Mammary epithelial cell (primary cell): ENCODE measurements at places on chromosomes 7 and 10. TPM values are rescaled to one million over a fixed set of nuclear protein-coding genes. Genes with fewer than 3 reads are reported as not detected.

- no peak for DNase-seq
These were observed 158.0 kb downstream of the C7orf25 start for GRCh38 chr7:42753811-42754363.

The WEE2 gene
- total RNA-seq: not detected in 2 replicates

The SLC16A9 gene
- under 0.01 TPM for total RNA-seq

DNA sequence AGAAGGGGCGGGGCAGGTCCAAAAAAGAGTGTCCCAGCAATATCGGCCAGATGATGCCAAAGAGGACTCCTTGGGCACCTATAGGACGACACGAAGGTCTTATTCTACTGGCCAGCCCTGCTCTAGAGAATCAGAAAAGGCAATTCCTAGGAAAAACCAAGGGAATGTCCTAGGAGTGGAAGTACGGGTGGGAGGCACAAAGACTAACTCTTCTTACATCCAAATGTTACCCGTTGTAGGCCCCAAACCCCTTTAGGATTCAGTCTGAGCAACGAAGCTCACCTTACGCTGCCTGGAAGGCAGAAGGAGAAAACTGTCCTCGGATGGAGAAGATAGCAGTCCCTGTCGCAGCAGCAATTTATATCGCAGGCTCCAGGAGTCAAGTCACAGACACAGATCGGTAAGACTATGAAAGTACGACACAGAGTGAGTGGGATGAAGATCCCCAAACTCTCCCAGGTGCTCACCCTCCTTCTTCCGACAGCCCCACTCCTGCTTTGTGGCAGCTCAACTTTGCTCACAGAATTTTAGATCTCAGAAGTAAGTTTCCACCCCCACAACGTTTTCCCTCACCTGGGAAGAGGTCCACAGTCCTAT, 558 bp downstream of the TCTN3 start:
- DNase-seq: peak; percentile 9

- no peak for DNase-seq
These were observed 124.9 kb downstream of the CLEC2L start for GRCh38 chr7:139648391-139648861.

The TFPI2 gene
- 360 and 608 TPM in 2 replicates for total RNA-seq

The MYPN gene
- total RNA-seq: 3.0 TPM

GRCh38 chr10:42956045-42956444, 120.8 kb upstream of the RET start:
- DNase-seq: no peak

The SUGCT gene
- total RNA-seq: 128 and 138 TPM in 2 replicates

The SKIDA1 gene
- 1.5 TPM for total RNA-seq

The SPDYE9 gene
- 0.17 TPM for total RNA-seq

GRCh38 chr10:8628351-8628750, 573.9 kb downstream of the GATA3 start:
- DNase-seq: peak; percentile 71

- no peak for DNase-seq
These were observed 16.7 kb upstream of the SYPL1 start for GRCh38 chr7:106128836-106129235.

The UCN3 gene
- not detected in 2 replicates for total RNA-seq

The FOXI2 gene
- not detected for total RNA-seq

- no peak for DNase-seq
These were observed 17.1 kb downstream of the CCNY start for GRCh38 chr10:35353395-35353794.

DNA sequence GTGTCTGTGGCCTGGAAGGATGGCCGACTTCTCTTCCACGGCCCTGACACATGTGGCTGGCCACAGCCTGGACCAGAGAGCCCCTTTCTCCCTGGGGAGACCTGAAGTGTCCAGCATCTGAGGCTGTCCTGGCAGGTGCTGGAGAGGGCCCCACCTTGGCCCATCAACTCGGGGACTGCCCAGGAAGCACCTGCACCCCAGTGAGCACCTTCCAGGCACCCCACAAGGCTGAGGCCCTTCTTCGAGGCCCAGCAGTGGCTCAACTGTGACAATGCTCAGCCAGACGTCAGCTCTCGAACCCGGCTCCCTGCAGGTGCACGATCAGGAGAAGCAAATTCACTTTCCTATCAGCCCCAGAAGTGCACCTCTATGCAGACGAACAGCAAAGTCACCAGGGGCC, 24.3 kb downstream of the RGS10 start:
- DNase-seq: no peak

DNA sequence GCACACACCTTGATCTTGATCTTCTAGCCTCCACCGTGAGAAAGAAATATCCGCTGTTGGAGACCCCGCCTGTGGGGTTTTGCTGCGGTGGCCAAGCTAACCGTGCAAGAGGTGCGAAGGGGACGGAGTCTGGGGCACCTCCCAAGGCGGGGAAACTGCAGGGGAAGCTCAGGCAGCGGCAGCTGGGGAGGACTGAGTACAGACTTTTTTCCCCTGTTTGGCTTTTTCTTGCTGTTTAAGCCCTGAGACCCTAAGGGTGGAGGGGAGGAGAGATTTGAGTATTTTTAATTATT, 108.0 kb downstream of the DNAJB6 start:
- DNase-seq: no peak

GRCh38 chr10:47451273-47451997, 32.5 kb downstream of the ANXA8 start:
- DNase-seq: no peak

- no peak for DNase-seq
These were observed 95.5 kb downstream of the MAP3K8 start for GRCh38 chr10:30529373-30529998.

GRCh38 chr10:99467236-99467999, 37.0 kb upstream of the GOT1 start:
- DNase-seq: peak; percentile 2

- peak; percentile 41 for DNase-seq
These were observed 73.8 kb downstream of the DIP2C start for GRCh38 chr10:615583-616152.

DNA sequence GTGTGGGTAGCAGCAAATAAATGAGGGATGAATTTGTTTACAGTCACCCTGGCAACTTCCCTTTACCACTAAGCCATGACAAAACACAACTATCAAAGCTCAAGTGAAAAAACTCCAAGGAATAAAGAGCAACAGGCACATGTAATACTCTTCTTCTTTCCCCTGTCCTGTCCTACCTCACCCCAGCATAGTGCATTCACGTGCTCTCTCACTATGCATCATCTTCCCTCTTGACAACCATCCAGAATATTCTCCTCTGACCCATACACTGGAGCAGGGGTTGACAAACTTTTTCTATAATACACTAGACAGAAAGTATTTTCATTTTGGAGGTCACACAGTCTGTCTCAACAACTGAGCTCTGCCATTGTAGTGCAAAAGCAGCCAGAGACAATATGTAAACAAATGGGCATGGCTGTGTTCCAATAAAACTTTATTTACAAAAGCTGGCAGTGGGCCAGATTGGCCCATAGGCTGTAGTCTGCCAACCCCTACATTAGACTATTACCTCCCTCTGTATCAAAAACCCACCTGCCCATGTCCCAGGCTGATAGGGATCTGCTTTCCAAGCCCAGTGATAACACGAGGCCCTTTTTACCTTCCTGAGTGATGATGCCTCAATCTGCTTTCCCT, 354.5 kb downstream of the FGFR2 start:
- peak; percentile 12 for DNase-seq

- no peak for DNase-seq
These were observed 262.6 kb upstream of the LYZL1 start for GRCh38 chr10:29026065-29026797.

DNA sequence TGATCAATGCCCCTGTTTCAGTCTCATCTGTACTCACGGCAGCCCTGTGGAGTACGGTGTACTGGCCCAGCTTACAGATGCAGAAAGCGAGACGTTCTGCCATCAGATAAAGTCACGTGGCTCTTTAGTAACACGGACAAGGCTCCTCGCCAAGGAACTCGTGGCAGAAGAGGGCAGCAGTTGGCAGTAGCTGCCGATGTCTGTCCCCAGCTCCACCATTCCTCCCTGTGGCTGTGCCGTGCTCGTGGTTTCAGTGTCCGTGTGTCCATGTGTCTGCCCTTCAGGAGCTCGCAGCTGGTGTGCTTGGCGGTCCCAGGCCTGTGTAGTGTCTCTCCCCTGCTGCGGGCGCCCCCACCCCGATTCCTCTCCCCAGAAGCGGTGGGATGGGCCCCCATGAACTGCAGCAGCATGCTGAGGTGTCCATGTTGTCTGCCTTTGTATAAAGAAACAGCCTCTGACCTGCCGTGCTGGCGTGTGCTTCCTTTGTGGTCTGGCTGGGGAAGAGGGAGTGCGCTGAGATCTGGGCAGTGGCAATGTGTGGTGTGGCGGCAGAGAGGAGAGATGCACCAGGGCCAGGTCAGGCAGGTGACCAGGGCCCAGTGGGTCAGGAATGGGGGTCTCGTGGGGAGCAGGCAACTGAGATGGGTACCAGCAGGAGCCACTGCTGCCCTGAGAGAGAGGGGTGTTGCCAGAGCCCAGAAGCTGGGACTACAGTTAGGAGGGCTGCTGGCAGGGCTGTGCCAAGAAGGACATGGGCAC, 9.8 kb downstream of the RHBDD2 start:
- DNase-seq: no peak

- DNase-seq: no peak
These were observed 4.9 kb downstream of the DLX5 start for GRCh38 chr7:97019710-97020225.

The PRKAR2B gene
- total RNA-seq: 0.17 TPM

DNA sequence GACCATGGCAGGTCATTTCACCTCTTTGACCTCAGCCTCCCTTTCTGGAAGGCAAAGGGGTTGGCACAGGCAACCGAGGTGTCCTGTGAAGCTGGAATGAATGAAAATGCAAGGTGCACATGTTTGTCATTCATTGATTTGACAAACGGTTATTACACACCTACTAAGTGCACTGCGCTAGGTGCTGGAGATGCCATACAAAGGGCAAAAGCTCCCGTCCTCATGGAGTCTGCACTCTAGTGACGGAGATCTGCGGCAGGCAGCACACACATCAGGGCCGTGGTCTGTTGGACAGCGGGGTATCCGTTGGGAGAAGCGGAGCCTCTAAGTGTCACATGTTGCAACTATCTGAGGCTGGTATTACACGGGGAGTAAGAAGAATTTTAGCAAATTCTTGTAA, 44.2 kb downstream of the PRF1 start:
- no peak for DNase-seq

The COBL gene
- total RNA-seq: not detected in 2 replicates

The GIMAP4 gene
- not detected in 2 replicates for total RNA-seq

- DNase-seq: no peak
These were observed 23.0 kb downstream of the HDAC9 start for GRCh38 chr7:18518555-18518954.

GRCh38 chr7:131066635-131067034, 261.0 kb upstream of the MKLN1 start:
- DNase-seq: no peak

GRCh38 chr7:99938296-99938695, 8.9 kb upstream of the GJC3 start:
- DNase-seq: no peak

The PPP1R17 gene
- not detected in 2 replicates for total RNA-seq
